ENCODE measurements at places on chromosomes 7 and 10.

- no peak for DNase-seq
Observed at GRCh38 chr10:7519351-7519750, 108.5 kb upstream of the SFMBT2 start.

DNA sequence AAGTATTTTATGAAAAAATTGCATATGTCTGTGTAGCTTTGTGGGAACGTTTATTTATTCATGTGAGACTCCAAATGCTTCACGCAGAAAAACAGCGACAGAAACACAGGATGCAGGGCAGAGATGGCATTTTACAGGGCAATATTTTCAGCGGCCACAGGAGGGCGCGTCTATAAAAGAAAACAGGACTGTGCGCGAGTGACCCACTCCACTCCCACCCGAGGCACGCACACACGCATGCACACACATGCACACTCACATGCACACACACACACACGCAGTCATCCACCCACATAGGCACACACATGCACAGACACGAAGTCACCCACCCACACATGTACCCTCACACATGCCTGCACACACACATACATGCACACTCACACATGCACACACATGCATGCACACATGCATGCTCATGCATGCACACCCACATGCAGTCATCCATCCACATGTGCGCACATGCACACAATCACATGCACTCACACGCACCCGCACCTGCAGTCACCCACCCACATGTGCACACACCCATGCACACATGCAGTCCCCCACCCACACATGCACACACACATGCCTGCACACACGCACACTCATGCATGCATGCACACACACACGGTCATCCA, 96.3 kb downstream of the DNAJB6 start:
- DNase-seq, result no peak

- no peak for DNase-seq
Observed at GRCh38 chr10:112927980-112928379, 22.1 kb upstream of the TCF7L2 start.

DNA sequence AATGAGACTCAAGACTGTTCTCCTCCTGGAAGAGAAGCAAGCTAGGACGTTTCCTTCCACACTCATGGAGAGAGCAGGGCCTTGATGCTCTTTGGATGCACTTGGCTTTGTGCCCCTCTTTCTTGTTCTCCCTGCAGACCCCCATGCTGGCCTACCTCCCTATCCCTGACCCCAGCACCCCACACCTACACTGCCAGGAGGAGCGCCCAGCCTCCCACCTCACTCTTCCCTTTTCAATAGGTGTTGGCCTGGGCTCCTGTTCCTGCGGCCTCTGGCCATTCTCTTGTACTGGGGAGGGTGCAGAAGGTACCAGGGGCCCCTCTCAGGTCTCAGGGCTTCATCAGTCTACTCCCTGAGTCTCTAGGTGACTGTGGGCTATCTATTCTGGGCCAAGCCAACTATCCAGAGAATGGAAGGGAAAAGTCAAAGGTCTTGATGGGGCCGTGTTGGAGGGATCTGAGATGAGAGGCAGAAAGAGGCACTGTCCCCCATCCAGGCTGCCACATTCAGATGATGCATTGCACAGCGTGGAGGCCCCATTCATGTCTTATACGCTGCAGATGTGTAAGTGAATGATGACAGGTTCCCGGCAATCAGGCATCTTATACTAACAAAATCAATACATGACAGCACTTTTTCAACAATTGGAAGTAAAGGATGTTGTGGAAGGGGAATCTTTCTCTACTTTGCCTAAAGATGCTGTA, 32.7 kb upstream of the LOXL4 start:
- no peak for DNase-seq

DNA sequence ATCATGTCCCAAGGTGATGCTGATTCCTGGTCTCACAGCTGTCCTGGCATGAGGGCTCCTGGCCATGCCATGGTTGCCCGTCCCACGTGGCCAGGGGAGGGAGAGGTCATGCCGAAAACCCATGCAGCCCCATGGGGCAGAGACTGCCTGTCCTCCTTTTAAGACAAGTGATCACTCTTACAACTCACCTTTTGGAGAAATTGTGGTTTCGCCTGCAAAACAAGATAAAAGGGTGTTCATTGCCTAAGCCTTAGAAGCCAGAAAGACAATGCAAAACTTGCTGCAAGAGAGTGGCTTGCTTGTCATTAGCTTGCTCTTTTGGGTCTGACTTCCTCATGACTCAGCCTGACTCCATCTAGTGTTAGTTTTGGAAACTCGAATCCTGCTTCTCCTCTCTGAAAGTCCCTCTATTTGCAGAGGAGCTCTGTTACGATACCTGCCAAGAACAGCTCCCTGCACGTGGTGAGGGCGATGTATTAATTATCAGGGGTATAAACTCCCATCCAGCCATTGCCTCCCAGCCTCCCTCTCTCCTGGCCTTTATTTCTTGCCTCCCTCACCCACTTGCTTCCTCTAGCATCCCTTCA, 26.7 kb downstream of the TMEM273 start:
- DNase-seq, result no peak

- no peak for DNase-seq
Observed at GRCh38 chr10:86440874-86441843, 74.6 kb upstream of the GRID1 start.

- DNase-seq, result no peak
Observed at GRCh38 chr7:88835147-88835728, 39.7 kb upstream of the TEX47 start.

DNA sequence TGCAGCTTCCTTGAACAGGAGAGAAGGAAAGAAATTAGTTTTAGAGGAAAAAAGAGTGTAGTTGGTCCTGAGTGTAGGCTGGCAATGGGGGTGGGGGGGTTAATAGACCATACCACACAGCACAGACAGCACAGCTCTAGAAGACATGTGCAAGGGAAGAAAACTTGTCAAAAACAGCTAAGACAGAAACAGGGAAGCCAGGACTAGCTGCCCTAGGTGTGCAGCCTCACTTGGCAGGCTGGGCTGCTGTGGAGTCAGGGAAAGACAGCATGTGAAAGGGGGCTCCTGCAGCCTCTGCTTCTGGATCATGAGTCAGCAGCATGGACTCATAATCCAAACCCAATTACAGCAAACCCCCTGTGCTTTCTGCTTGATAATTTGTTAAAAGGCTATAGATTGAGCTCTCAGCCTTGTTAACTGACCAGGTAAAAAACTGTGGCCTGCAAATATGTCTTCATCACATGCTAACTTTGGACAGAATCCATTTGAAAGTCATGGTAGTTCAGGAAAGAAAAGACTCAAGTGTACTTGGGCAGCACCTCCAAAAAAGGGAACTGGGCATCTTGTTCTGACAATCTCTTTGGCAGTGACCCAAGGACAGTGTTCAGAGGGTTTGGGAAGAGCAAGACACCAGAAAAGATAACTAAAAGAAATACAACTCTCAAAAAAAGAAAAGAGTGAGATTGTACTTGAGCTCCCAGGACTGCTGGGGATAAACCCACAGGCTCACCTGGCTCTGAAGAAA, 142.2 kb upstream of the VWC2 start:
- DNase-seq, result no peak

DNA sequence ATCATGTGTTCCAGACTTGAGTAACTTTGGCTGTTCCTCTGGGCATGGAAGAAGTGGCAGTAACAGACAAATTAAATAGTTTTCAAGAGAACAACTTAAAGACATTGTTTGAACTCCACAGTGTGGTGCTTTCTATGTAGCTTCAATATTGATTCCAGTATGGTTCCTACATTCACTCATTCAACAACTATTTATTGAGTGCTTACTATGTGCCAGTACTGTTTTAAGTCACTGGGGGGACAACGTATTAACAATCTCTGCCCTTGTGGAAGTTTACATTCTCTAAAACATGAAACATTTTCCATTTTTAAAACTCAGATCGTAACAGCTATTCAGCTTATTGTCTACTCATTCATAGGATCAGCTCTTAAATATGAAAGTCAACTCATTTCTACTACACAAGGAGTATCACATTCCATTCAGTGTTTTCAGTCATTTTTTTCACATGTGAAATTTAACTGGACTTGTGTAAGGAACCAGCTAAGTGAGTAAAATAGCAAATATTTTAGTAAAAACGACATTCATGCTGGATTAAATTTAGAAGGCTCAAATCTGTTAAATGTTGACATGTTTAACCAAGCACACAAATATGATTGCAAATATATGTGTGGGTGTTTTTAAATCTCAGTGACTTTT, 13.6 kb upstream of the CUBN start:
- no peak for DNase-seq

- DNase-seq, result no peak
Observed at GRCh38 chr7:51226063-51226755, 90.4 kb downstream of the COBL start.

- DNase-seq, result no peak
Observed at GRCh38 chr7:22672846-22673680, 53.9 kb upstream of the IL6 start.

- no peak for DNase-seq
Observed at GRCh38 chr7:24720283-24720682, 37.0 kb downstream of the GSDME start.

DNA sequence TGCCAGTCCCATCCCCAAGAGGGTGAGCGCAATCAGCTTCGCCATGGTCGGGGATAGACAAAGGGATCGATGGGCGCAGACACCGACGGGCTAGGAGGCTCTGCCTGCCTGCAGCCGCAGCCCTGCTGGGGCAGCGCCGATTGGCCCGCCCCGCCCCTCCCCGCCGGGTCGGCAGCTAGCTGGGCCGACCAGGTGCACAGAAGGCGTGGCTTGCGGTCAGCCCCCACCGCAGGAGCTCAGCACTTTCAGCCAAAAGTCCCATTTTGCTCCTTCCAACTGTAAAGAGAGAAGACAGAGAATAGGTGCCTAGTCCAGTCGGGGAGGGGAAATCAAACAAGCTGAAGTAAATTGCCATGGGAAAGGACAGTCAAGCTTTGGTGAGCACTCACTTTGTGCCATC, at the start of gene PON1:
TSS of gene PON1 (minus strand) at position 102 of the 400 bp plus-strand sequence. CDS start at position 45, 57 bp downstream.
- DNase-seq, result peak; percentile 9

- no peak for DNase-seq
Observed at GRCh38 chr10:86205306-86206239, 161.0 kb downstream of the GRID1 start.

DNA sequence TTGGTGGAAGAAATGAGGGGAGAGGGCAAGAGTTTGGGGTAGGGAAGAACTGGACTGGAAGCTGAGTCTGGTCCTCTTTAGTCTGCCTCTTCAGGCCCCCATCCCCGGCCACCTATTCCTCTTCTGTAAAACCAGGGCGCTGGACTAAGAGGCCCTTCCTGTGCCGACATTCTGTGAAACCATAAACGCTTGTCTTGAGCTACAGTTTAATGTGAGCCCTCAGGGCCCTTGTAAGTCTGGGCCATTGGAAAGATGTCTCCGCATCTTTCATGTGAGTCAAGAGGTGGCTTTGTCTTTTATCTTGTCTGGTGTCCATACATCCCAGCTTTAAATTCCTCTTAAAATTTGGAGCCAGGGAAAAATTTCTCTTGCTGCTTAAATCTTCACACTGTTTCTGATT, 90.6 kb downstream of the PLCE1 start:
- DNase-seq, result no peak

GRCh38 chr10:1738950-1739349, 1.6 kb upstream of the ADARB2 start:
- no peak for DNase-seq

DNA sequence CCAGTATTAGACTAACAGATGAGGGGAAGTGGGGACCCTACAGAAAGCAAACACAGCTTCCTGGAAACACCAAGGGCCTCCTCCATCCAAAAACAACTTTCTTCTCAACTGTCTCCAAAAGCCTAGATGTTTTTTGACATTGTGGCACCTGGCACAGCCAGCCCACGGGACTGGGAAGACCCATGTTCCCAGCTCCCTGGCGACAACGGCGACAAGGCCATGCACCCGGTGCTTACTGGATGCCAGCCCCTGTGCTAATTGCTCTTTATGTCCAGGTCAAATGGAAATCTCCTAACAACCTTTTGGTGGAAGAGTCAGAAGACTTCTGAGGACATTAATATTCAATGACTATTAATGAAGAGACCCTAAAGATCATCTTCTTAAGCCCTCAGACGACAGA, 7.1 kb downstream of the FGFR2 start:
- no peak for DNase-seq

DNA sequence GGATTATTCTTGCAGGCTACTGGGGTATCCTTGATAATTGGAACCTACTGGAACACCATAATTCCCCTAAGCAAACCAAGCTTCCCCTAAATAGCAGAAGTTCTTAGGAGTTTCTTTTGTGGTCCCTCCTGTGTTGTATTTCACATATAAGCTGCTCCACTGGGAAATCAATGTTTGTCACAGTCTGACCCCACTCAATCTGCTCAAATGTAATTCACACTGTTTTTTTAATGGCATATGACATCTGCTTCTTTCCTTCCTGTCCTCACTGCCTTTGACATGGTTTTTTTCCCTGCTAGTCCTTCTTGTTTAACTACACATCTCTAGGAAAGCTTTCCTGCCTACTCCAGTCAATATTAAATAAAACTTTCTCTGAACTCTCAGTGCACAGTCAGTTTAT, 1.8 kb upstream of the PTPRZ1 start:
- no peak for DNase-seq

GRCh38 chr10:3046210-3046779, 21.1 kb upstream of the PFKP start:
- DNase-seq, result no peak

- DNase-seq, result no peak
Observed at GRCh38 chr7:19508821-19509220, 200.0 kb downstream of the POLR1F start.

DNA sequence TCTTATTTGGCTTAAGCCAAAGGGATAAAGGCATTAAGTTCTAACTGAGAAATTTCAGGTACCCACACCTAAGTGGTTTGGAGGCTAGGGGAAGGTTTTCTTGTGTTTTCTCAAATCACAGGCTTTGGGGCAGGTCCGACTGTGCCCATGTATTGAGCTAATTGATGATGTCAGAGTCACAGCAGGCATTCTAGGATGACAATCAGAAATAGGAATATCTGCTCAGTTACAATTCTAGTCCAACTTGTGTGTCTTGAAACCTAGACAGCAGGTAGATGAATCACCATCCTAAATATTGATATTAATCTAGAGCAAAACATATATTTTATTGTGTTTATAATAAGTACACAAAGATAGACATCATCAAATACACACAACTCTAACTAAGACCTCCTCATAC, 2.3 kb upstream of the FHIP2A start:
- no peak for DNase-seq

- DNase-seq, result no peak
Observed at GRCh38 chr10:14040787-14041631, 289.7 kb downstream of the FRMD4A start.

- no peak for DNase-seq
Observed at GRCh38 chr7:36736090-36736898, 12.0 kb upstream of the AOAH start.

- no peak for DNase-seq
Observed at GRCh38 chr7:155864991-155865690, 52.9 kb upstream of the SHH start.

GRCh38 chr7:115940460-115941060, 90.0 kb downstream of the TFEC start:
- no peak for DNase-seq

GRCh38 chr7:29421010-29421956, 142.4 kb upstream of the PRR15 start:
- DNase-seq, result no peak

GRCh38 chr10:109898666-109899355, 24.5 kb downstream of the XPNPEP1 start:
- no peak for DNase-seq

DNA sequence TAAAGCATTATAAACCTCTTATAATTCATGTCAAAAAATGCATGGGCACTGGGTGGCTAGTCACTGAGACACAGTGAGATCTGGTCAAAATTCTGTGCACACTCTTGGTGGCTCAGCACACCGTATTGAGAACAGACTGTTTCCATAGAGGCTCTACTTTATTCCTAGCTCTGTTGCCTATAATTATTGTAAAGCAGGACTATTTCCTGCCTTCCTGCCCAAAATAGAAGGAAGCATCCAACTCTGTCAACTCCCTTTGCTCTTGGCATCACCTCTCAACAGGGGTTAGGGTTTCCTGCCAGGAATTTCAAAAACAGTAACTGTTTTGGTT, 45.1 kb downstream of the PTN start:
- no peak for DNase-seq

Data from activated gamma-delta T cell (primary cell).